ENCODE measurements at places on chromosomes 2 and 18. TPM values are rescaled to one million over a fixed set of nuclear protein-coding genes. Genes with fewer than 3 reads are reported as not detected.

Gene ANKRD30B
- polyA plus RNA-seq, result 0.10 TPM

GRCh38 chr2:69026026-69026425, 13.0 kb downstream of the ANTXR1 start:
- no peak for DNase-seq

Gene OR6B2
- not detected for polyA plus RNA-seq

DNA sequence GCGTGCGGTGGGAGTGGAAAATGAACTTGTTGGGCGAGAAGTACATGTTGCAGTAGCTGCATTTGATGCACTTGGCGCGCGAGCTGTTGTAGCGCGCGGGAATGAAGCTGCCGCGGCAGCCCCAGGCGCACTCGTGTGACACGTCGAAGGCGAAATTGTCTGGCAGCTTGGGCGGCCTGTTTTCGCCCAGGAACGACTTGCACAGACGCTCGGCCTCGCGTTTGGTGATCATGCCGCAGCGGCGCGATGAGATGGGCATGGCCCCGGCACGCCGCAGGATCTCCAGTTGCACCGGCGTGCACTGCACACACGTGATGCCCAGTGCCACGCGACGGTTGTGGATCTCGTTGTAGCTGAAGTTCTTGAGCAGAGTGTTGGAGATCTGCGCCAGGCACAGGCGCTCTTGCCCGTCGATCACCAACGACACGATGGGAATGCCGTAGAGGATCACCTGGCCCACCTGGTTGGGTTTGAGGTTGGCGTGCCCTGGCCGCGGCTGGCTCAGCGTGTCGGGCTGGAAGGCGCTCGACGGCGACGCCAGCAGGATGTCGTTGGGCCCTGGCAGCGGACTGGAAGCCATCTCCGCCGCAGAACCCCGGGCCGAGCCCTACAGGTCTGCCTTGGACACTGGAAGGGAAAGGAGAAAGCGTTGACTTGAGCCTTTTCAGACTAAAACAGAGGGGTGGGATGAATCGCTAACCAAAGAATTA, 2.7 kb downstream of the SKOR2 start:
- no peak for DNase-seq

Gene SP140
- 0.23 TPM for polyA plus RNA-seq

Gene CNGA3
- not detected for polyA plus RNA-seq

DNA sequence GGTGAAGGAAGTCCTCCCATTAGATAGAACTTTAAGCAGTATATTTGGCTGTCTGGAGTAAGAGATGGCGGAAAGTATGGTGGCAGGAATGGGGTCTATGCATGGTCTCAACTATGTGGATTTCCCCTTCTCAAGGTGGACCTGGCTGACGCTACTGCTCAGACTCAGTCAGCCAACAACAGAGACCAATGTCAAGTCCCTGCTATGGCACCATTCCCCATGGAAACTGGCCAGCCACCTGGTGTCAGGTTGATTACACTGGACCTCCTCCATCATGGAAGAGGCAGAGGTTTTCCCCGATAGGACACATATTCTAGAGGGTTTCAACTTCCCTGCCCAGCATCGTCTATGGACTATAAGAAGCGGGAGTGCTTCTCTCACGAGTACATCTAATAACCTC, 8.6 kb upstream of the FAHD2A start:
- DNase-seq, result no peak

- DNase-seq, result no peak
These were observed 30.3 kb downstream of the KIDINS220 start for GRCh38 chr2:8806885-8807704.

- no peak for DNase-seq
These were observed 347.5 kb upstream of the SALL3 start for GRCh38 chr18:78632111-78632541.

DNA sequence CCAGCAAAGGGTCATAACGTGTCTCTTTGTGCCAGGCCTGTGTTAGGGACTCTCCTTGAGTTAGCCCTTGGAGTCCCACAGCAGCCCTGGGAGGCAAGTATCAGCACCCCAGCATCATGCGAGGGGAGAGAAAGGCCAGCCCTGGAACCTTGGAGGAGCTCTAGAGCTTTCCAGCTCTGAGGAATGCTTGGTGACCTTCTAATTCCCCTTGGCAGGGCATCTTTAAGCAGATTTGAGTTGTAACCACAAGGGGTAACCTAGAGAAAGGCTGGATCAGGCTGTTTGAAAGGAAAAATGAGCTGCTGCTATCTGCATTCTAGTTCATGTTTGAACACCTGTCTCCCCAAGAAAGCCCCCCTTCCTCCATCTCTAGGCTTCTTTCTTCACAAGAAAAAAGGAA, 23.8 kb upstream of the ODC1 start:
- DNase-seq, result no peak

Gene SCN3A
- 0.18 TPM for polyA plus RNA-seq

GRCh38 chr2:123720760-123721159, 304.3 kb upstream of the CNTNAP5 start:
- DNase-seq, result no peak

GRCh38 chr2:200054681-200055468, 99.5 kb downstream of the MAIP1 start:
- DNase-seq, result no peak

Gene GATA6
- polyA plus RNA-seq, result 0.36 TPM
